Neural progenitor cell (in vitro differentiated cells): ENCODE measurements at places on chromosomes 7 and 10. TPM values are rescaled to one million over a fixed set of nuclear protein-coding genes. Genes with fewer than 3 reads are reported as not detected.
A peak's percentile ranks its signal among the peaks of the same experiment; 100 is the strongest.

Gene PMS2
- total RNA-seq, result 23.1 and 35.8 TPM in 2 replicates

DNA sequence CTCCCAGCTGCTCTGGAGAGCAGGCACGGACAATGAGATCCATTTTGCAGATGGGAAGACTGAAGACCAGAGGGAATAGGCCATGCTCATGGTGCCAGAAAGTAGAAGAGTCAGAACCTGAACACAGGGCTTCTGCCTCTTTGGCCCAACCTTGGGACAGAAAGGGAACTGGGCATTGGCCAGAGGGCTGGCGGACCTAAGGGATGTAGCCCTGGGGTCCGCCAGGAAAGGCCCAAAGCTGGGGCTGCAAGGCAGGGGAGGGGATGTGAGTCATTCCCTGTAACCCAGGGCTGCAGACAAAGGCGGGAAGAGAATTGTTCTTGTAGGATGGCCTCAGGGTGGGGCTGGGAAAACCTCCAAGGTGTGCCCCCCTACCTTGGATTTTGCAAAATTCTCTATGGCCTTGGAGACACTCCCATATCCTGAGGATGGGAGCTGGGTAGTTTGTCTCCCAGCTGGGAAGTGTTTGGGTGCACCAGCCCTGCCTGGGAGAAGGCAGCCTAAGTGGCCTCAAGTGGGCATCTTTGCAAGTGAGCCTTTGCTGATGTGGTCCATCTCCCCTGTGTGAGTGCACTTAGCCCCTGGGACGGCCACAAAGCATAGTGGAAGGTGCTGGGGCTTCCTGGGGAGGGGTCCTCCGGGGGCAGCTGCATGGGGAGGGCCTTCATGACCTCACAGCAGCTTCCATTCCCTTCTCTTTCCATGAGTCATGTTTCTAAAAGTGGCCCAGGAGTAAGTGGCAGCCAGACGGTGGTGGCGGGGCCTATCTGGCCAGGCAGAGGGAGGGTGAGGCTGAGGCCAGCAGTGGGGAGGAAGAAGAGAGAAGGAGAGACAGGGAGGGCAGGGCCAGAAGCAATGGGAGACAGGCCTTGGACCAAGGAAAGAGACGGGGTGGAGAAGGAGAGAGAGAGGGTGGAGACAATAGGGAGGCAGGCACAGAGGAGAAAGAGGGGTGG is 9.2 kb downstream of the AQP1 start:
- H3K27ac ChIP-seq, result no peak overlapping the region
- no peak overlapping the region for H3K4me3 ChIP-seq
- DNase-seq, result no peak
- peaks cover 18% of the 10 kb centered on the region for H3K4me1 ChIP-seq
- H3K36me3 ChIP-seq, result no peaks in the 10 kb centered on the region
- H3K27me3 ChIP-seq, result no peaks in the 10 kb centered on the region

DNA sequence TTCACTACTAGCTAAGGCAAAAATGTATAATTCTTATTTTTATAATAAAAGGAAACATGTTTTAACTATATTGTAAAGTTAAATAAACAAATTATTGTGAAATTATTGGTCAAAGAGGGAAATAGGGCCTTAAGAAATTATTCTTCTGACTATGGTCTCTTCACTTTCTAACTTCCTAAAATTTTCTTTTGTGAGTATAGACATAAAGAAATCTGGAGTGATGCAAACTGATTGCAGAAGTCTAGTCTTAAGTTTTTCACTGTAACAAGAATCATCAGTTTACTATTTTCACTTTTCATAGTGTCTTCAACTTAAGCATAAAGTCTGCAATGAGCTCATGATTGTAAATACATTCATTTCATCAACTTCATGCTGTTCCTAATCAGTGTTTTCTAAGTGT is 525.4 kb downstream of the TFEC start:
- H3K27ac ChIP-seq, result no peak overlapping the region
- H3K27me3 ChIP-seq, result no peaks in the 10 kb centered on the region
- no peaks in the 10 kb centered on the region for H3K36me3 ChIP-seq
- H3K4me1 ChIP-seq, result no peaks in the 10 kb centered on the region
- no peak overlapping the region for H3K4me3 ChIP-seq

Gene LRIT1
- not detected in 2 replicates for total RNA-seq

GRCh38 chr10:70816220-70816894 is 609 bp downstream of the SGPL1 start:
- H3K36me3 ChIP-seq, result no peaks in the 10 kb centered on the region
- H3K4me3 ChIP-seq, result peak overlapping the region; percentile 82
- peak overlapping the region; percentile 90 for H3K27ac ChIP-seq
- DNase-seq, result peak; percentile 85

Gene IMPDH1
- total RNA-seq, result 17.0 and 30.8 TPM in 2 replicates

Gene HYAL4
- total RNA-seq, result not detected in 2 replicates

DNA sequence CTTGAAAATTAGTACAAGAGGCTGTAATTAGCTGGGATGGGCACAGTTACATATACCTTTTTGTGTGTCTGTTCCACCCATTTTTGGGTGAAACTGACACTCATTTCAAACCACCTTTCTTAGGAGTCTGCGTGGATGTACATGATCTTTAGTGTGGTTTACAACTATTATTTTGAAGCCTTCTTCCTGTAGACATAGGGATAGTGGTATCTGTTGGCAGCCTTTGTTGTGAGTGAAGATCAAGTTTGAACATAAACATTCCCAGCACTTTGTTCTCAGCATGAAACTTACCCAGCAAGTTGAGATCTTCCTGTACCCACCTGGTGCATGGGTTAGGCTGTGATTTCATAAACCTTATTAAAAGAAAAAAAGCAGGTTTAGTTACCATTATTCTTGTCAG is 2.0 kb downstream of the BAG3 start:
- peaks cover 28% of the 10 kb centered on the region for H3K4me1 ChIP-seq
- DNase-seq, result no peak
- no peaks in the 10 kb centered on the region for H3K36me3 ChIP-seq
- peak overlapping the region; percentile 83 for H3K4me3 ChIP-seq
- peaks cover 6% of the 10 kb centered on the region for H3K27me3 ChIP-seq

- H3K27ac ChIP-seq, result no peak overlapping the region
- no peaks in the 10 kb centered on the region for H3K27me3 ChIP-seq
These were observed 183.0 kb downstream of the LRRC4 start for GRCh38 chr7:127848241-127848640.
